ENCODE measurements at places on chromosomes 2 and 18.

DNA sequence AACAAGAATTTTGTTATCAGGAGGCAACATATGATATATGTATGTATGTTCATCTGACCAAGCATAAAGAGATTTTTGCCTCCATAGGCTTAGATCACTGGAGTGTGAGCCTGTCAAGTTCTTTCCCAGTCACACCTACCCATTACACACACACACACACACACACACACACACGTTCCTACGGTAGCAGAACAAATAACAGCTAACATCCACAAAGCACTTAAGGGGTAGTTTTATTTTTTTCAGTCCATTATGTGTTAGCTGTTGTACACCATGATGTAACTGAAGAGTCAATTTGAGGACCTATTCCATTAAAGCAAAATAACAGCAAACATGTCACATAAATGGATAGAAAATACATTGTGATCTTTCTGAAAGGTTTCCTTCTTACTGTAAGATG lies 39.5 kb downstream of the UGP2 start:
- DNase-seq = no peak

DNA sequence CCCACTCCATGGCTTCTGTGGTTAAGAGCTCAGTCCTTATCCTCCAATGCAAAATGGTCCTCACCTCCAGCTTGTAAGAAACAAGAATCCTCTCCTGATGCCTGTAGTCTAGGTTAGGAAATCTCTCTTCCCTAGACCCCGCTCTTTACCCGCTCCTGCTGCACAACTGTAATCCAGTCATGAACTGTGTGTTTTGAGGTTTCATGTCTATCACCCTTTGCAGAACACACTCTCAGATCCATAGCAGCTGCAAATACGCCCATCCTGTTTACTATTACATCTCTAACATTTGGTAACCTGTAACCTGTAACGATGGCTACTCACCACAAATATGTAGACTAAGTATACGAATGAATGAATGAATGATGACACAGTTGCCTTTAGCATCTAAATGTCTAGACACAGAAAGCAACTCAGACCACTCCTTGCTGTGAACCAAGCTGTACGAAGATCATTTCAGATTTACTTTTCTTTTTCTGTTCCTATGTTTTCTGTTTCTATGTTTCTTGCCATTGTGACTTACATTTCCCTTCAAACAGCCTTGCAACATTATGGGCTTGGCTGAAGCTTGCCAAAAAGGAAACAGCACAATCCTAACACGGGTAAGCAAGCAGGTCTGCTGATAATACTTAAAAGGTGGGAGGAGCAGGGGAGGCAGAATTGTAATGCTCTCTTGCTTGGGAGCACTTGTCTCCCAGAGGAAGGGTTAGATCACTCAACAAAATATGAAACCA lies 53.7 kb downstream of the EPHA4 start:
- no peak for DNase-seq

DNA sequence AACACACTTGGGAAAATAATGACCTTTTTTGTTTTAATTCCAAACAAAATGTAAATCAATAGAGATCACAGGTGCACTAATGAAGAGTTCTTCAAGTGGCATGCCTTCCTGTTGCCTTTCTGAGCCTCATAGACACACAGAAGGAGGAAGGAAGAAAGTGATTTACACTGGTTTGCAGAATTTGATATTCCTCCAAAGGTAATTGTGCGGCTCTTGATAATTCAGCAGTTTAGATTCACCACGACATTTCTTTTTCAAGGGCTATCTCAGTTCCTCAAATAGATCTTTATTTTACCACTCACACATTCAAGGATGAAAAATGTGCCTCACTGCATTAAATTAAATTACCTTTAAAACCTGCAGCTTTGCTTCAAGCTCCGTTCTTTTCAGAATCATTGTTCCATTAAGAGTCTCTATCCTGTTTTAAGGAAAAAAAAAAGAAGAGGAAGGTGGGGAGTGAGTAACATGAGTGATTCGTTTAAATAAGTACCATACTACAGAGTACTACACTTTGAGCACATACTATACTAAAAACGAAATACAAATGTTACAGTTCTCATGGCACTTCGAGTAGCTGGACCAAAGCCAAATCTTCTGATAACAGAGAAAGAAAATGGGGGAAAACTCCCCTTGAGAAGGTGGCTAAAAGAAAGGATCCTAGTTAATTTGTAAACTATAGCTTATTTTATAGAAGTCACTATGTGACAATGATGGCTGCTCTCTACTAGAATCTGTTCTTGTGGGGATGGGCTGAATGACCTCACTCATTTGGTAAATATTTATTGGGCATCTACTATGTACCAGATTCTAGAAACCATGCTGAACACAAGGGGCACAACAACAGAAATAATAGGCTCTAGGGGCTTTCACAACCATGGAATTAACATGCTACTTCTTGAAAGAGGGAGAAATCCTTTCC lies 16.6 kb downstream of the CYTIP start:
- no peak for DNase-seq

GRCh38 chr2:121944072-121944831 lies 188.8 kb downstream of the TSN start:
- DNase-seq = no peak

GRCh38 chr2:173770947-173771678 lies 194.1 kb downstream of the SP3 start:
- DNase-seq = no peak

DNA sequence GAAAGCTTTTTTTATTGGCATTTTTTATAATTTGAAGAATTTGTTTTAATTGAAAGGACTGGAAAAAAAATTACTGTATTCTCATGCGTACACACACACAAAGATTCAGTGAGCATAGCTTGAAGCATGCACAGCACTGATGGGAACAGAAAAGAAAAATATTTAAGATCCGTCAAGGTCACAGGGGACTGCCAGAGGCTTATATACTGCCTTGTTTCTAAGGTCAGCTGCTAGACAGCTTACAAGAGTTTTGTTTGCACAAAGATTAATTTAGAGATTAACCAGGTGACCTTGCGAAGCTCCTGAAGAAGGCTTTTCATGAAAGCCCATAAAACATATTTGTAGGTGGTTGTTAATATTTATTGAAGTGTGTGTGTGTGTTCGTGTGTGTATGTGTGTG lies 396.3 kb downstream of the TRIB2 start:
- no peak for DNase-seq

- no peak for DNase-seq
These were observed 28.5 kb downstream of the ST8SIA5 start for GRCh38 chr18:46728219-46728930.

DNA sequence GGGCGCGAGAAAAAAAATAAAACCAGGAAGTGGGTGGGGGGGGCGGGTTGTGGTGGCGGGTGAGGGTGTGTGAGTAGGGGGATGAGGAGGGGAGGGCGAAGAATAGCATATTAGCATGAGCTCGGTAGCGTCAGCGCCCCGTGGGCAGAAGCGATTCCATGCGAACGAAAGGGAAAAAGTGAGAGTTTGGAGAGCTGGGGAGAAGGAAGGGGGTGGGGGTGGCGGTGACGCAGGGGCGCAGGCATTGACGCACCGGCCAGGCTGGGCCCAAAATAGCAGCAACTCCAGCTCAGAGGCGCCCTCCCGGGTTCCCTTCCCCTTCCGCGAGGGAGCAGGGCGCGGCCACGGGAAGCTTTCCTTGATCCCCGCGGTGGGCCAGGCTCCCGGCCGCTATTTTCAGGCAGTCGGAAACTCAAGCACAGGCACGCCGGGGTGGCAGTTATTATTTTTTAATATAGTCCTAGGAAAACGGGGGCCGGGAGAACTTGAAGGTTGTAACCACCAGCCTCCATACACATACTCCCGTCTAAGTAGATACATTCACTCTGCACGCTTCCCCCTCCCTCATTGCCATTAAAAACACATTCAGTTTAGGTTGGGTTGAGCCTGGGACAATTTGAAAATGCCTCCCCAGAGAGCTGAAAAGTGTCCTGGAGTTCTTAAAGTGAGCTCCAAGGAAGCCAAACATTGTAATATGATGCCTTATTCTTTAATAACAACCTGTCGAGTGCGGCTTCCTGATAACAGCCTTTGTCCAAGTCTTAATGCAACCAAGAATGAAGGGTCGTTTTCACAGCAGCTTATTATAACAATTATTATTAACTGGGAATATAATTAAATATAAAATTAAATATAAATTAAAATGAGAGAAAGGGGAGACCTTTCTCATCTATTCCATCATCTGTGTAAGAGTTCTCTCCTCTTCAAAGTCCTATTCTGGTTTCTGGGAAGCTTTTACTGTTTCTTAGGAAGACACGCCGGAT lies 2.3 kb upstream of the NR4A2 start:
- peak; percentile 86 for DNase-seq

- no peak for DNase-seq
These were observed 92.9 kb downstream of the TGOLN2 start for GRCh38 chr2:85234868-85235267.

GRCh38 chr2:211623096-211623495 lies 915.5 kb downstream of the ERBB4 start:
- DNase-seq = no peak

GRCh38 chr2:236601316-236602202 lies 31.9 kb downstream of the ACKR3 start:
- no peak for DNase-seq

DNA sequence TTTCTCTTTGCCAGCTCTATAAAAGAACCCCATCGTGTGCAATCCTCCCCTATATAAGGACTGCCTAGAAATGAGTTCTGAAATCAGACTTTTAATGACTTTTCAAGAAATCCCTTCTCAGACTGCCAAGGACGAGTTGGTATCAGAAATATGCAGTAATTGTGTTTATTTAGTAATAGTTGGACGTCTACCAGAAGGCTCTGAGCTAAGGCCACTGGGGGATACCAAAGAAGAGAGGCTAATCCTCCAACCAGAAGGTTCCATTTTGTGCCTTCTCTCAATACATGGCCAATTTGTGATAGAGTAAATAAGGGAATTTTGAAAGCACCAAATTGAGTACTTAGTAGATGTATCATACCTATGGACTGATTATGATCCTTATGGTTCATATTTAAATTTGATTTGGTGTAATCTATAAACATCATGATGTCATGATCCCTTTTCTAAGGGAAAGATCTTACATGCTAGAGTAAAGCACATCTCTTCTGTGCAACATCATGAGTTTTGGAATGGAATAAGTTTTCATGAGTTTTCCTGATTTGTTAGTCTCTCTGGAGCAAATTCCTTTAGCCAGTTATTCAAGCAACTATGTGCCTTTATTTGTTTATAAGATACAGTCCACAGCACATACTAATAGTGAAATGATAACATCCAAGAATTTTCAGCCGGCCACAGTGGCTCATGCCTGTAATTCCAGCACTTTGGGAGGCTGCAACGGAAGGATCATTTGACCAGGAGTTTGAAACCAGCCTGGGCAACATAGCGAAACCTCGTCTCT lies 82.2 kb upstream of the LTBP1 start:
- no peak for DNase-seq

DNA sequence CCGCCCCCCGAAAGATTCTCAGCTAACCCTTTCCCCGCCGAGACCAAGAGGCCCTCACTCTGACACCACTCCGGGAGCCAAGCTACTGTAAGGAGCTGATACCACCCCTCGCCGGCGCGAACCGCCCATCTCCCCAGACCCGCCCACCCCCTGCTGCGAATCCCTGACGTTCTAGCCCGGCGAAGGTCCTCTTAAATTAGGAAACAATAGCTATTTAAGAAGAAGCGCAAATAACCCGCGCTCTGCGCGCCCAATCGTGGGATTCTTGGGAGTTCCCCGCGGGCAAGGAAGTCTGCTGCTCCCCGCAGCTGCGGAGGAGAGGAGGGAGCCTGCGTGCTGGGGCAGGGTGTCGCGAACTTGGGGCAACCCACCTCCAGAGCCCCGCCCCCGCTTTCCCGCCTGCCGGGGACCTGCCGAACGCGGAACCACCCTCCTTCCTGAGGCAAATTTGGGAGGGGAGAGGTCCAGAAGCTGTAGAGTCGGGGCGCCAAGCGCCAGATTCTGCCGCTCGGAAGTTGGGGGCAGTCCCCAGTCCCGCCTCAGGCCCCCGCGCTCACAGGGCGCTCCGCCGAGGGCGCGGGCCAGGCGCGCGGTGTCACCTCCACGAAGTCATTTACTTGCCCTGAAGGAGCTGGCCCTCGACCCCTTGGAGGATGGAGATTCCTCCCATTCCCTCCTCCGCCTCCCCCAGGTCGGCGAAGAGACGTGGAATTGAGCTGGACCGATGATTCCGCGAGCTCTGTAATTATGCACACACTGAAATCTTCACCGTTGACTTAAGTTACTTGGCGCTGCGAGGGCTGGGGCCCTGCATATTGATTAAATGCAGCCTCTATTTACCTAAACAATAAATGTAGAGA lies 8.4 kb upstream of the SP9 start:
- no peak for DNase-seq

DNA sequence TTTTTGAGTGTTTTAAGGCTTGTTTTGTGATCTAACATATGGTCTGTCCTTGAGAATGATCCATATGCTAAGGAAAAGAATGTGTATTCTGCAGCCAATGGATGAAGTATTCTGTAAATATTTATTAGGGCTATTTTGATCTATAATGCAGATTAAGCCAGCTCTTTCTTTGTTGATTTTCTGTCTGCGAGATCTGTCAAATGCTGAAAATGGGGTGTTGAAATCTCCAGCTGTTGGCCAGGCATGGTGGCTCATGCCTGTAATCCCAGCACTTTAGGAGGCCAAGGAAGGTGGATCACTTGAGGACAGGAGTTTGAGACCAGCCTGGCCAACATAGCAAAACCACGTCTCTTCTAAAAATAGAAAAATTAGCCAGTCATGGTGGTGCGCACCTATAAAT lies 132.7 kb downstream of the DIS3L2 start:
- DNase-seq = no peak

GRCh38 chr2:239351687-239352086 lies 49.1 kb downstream of the HDAC4 start:
- no peak for DNase-seq

DNA sequence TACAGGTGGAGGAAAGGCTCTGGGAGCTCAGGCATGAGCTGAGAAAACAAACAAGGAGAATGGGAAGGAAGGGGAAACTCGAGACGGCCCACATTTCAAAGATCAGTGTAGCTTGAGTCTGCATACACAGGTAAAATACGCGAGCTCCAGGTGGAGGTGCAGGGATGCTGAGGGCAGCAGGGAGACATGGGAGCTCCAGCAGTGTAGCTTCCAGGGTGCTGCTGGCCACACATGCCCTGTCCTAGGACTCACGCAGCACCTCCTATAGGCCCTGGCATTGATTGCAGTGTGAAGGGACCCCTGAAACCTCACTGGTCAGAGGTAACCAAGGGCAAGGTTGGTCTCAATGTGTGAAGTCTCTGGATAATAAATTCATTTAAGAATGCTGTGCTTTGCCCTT lies 362.8 kb upstream of the HS6ST1 start:
- DNase-seq = no peak

DNA sequence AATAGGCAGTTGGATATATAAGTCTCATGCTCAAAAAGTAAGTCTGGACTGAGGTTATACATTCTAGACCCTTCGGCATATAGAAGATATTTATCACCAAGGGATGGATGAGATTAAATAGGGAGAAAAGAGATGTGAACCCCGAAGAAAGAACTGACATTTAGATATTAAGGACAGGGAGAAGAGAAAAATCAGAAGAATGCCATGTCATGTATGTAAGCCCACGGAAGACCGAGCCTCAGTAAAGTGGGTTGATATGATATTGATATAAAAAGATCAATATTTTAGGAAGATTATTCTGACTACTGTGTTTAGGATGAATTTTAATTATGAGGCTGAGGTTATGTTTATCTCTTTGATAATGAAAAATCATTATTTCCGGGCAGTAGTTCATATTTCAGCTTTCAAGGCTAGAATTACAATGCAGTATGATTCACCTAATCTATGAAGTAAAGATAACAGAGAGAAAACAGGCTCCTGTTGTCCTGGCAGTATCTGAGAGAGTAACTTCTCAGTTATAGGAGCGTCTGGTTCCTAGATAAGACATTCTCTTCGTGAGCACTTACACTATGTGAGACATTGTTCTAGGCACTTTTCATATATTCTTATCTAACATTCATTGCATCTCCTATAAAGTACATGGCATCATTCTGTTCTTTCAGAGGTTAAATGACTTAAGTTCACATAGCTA lies 83.0 kb downstream of the UBR3 start:
- DNase-seq = no peak
